Right hindlimb (tissue), 1 donor: ENCODE measurements at places on chromosomes 16 and 17.

DNA sequence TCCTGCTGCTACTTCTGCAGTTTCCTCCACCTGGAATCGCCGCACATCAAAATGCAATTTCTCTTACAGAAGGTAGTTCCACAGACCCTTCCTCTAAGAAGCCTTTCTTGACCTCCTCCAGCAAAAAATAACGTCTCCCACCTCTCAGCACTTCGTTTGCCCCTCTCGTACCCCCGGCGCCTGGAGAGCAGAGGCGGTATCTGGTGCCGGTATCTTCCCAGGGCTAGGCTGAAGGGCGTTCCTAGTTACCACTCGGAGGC lies 482 bp downstream of the DCTPP1 start:
- no peak for DNase-seq

DNA sequence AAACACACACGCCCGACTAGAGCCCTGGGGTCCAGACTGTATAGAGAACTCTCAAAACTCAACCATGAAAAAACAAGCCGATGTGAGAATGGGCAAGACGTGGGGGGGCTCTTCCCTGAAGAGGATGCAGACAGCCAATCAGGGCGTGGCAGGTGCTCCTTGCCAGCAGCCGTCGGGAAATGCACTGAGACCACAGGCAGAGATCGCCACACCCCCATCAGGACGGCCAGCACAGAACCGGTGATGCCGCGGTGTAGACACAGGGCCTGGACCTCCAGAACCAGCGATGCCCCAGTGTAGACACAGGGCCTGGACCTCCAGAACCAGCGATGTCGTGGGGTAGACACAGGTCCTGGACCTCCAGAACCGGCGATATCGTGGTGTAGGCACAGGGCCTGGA lies 169.2 kb downstream of the LAT start:
- DNase-seq = no peak

DNA sequence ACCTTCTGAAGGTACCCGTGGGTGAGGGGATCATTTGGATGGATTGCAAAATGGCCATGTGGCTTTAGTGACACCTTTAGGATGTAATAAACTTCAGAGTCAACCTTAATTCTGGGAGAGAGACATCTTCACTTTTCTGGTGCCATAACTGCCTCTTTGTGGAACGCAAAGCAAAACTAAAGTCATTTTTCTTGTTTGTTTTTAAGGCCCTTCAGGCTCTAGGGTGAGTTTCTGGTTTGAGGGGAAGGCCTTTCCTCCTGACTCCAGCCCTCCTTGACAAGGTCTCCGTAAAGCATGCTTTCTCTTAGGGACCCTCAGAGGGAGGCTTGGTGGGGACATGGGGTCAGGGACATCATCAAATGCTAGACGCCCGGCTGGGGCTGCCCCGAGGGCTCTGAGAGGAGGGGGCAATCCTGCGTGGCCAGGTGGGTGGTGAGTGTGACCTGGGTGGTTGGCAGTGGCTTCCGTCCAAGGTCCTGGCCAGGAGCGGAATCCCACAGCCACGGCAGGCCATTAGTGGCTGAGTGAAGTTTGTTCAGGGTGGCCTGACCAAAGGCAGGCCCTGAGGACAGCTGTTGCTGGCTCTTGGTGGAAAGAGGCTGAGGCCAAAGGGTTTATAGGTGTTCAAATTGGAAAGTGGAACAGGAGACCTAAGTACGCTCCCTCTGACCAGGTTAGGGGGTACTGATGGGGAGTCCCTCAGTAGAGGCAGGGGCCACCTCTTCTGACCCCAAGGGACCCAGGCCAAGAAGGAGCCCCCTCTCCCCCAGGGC lies 112.2 kb downstream of the METRNL start:
- DNase-seq = peak; percentile 15

- peak; percentile 78 for DNase-seq
Measured at GRCh38 chr17:44222112-44222869, 2.8 kb upstream of the UBTF start.

DNA sequence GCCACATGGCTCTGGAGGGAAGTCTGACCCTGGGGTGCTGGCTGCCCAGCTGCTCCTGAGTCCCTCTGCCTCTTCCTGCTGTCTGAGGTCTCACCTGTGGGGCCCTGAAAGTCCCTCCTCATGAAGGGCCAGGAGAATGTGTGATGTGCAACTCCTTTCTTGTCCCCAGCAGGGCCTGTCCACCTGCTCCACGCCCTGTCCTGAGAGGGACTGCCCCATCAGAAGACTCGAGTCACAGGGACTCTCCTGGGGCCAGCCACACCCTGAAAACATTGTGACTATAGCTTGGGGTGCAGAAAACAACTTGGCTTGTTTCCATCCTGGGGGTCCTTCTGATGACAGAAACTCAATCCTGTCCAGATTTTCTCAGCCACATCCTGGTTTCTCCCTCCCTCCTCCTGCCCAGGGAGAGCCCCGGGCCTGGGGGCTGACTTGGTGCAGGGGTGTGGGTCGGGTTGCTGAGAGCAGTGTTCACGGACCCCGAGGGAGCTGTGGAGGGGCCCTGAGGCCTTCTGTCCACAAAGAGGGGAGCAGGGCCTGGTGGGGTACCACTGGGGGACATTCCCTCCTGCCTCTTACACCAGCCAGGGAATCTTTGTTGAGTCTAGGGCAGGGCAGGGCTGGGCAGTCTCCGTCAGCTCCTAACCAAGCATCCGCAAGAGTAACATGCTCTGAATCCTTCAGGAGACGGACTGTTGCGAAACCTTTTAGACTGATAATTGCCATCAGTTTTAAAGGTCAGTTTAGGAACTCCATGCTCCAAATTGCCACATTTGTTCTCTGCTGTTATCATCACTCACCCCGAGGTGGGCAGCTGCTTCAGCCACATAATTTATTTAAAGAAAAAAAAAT lies 45.9 kb downstream of the NT5M start:
- DNase-seq = no peak

- no peak for DNase-seq
Measured at GRCh38 chr17:49789243-49789578, 730 bp downstream of the KAT7 start.

- DNase-seq = no peak
Measured at GRCh38 chr17:57107498-57108101, 22.6 kb downstream of the AKAP1 start.

- no peak for DNase-seq
Measured at GRCh38 chr17:59431601-59432000, 100.1 kb downstream of the YPEL2 start.

GRCh38 chr17:65005858-65006257 lies 50.7 kb downstream of the GNA13 start:
- no peak for DNase-seq

GRCh38 chr16:82716361-82716855 lies 89.6 kb downstream of the CDH13 start:
- DNase-seq = no peak

GRCh38 chr16:51579652-51580360 lies 428.7 kb upstream of the SALL1 start:
- no peak for DNase-seq

DNA sequence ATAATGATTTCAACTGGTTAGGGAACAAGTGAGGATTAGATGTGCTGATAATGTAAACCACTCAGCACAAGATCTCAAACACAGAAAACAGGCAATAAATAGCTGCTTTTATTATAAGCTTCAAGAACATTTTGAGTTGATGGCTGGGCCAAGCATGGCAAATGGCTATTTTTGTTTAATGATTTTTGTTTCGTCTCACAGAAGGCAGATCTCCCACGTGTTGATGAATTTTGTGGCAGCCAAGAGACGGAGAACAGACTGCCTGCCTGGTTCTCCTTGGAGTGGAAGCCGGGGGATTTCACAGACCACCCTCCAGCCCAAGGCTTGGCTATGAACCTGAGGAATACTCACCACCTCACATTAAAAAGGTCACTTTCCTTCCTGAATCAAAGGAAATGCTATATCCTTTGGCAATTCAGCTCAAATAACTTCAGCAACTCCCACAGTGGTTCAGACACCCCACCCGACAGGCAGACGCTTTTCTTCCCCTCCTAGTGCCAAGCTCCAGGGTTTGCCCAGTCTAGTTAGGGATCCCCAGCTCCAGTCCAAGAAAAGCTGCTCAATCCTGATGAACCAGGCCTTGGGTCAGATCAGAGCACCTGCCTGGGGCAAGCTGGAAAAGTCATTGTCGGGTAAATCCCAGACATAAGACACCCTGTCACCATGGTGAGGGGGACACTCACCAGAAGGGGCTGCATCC lies 593.5 kb downstream of the TOX3 start:
- no peak for DNase-seq

DNA sequence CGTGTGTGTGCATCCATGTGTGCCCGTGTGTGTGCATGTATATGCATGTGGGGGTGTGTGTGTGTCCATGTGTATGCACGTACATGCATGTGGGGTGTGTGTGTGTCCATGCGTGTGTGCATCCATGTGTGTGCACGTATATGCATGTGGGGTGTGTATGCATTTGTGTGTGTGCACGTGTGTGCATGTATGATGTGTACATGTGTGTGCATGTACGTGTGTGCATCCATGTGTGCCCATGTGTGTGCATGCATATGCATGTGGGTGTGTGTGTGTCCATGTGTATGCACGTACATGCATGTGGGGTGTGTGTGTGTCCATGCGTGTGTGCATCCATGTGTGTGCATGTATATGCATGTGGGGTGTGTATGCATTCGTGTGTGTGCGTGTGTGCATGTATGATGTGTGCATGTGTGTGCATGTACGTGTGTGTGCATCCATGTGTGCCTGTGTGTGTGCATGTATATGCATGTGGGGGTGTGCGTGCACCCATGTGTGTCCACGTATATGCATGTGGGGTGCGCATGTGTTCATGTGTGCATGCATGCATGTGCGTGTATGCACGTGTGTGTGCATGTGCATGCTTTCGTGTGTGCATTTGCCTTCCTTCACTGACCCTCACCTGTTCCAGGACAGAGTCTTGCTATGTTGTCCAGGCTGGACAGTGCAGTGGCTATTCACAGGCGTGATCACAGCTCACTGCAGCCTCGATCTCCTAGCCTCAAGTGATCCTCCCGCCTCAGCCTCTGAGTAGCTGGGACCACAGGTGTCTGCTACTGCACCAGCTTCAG lies 129.6 kb upstream of the TNRC6C start:
- no peak for DNase-seq

GRCh38 chr17:3983606-3984484 lies 19.6 kb upstream of the ATP2A3 start:
- peak; percentile 40 for DNase-seq

- DNase-seq = no peak
Measured at GRCh38 chr17:10117581-10118001, 80.8 kb downstream of the GAS7 start.

GRCh38 chr16:89786474-89787364 lies 29.7 kb downstream of the FANCA start:
- DNase-seq = no peak

GRCh38 chr17:49817993-49818392 lies 29.5 kb downstream of the KAT7 start:
- DNase-seq = no peak

DNA sequence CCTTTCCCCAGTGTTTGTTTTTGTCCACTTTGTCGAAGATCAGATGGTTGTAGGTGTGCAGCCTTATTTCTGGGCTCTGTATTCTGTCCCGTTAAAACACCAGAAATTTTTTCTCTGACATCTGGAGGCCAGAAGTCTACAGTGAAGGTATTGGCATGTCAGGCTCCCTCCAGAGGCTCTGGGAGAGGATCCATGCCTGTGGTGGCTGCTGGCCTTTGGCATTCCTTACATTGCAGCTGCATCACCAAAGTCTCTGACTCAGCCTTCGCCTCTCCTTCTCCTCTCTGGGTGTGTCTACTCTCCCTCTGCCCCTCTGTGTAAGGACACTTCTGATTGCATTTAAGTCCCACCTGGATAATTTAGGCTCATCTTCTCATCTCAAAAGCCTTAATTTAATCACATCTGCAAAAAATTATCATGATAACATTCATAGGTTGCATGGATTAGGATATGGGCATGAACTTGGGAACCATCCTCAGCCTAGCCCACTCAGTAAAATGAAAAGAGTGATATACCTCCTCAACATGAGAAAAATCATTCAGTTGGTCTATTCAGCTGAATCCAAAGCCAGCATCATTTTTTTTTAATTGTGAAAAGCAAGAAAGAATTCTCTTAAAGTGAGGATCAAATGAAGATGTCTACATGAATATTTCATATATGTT lies 78.0 kb downstream of the MAP2K6 start:
- peak; percentile 33 for DNase-seq

DNA sequence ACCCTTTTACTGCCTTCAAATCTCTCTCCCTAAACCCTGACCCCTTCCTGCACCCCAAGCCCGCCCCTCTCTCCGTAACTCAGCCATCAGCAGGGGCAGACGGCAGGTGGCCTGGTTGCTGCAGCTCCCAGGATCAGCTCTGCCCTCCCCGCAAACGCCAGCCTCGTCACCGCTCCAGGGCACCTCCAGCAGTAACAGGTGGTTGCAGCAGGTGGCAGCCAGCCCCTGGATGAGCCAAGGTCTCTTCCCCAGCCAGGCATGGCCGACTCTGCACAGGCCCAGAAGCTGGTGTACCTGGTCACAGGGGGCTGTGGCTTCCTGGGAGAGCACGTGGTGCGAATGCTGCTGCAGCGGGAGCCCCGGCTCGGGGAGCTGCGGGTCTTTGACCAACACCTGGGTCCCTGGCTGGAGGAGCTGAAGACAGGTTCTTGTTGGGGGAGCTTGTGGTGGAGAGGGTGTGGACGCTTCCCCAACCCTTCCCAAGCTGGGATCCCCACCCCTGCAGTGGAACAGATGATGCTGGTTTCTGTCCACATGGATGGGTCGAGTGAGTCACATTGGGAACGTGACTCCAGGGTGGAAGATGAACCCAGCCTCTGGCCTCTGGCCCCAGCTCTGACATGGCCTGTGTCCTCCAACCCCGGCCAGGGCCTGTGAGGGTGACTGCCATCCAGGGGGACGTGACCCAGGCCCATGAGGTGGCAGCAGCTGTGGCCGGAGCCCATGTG lies 558 bp downstream of the HSD3B7 start:
- DNase-seq = no peak

DNA sequence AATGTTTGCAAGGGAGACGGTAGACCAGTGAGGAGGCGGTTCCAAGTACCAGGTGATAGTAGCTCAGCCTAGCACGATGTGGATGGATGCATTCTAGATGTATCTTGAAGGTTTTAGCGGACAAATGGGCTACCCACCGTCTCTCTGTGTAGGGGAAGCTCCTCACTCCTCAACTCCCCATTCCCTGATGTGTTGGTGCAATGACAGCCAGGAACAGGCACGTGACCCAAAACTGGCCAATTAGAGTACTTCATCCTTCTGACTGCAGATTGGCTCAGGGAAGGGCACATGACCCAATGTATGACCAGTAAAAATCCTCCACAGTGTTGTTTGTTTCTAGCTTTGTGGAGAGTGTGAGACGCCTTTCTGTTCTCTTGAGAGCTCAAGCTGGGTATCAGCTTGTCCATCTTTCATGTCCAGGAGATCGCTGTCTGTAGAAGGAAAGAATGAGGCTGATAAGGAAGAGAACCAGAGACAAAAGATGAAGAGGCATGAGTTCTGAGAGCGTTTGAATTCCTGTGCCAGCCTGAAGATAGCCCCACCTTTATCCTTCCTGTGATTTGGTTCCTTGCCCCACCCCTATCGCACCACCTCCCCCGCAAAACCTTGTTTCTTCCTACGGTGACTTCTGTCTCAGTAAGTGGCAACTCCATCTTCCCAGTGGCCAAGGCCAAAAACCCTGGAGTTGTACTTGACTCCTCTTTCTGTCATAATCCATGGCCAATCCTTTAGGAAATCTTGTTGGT lies 2.3 kb upstream of the BORCS6 start:
- peak; percentile 87 for DNase-seq
